ENCODE measurements at places on chromosomes 6 and 20. TPM values are rescaled to one million over a fixed set of nuclear protein-coding genes. Genes with fewer than 3 reads are reported as not detected.

FOXF2 gene
- not detected for total RNA-seq

TULP1 gene
- total RNA-seq = not detected

CALHM4 gene
- total RNA-seq = not detected

BPI gene
- total RNA-seq = not detected
